Right renal pelvis (tissue), 4 donors: ENCODE measurements at places on chromosomes 1 and 21. TPM values are rescaled to one million over a fixed set of nuclear protein-coding genes. Genes with fewer than 3 reads are reported as not detected.

- DNase-seq, result no peak
These were observed 269.5 kb upstream of the NCAM2 start for GRCh38 chr21:20728691-20729090.

The PFKFB2 gene
- polyA plus RNA-seq, result 17.7 TPM

- no peak for DNase-seq
These were observed 34.5 kb upstream of the BCAR3 start for GRCh38 chr1:93716163-93716562.

The WNT2B gene
- 2.4 TPM for polyA plus RNA-seq

DNA sequence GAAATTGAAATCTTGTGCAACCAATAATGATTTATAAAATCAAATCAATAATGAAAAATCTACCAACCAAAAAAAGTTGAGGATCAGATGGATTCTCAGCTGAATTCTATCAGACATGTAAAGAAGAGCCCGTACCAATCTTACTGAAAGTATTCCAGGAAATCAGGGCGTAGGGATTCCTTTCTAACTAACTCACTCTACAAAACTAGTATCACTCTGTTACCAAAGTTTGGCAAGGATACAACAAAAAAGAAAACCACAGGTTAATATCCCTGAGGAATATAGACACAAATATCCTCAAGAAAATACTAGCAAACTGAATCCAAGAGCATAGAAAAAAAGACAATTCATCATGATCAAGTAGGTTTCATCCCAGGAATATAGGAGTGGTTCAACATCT lies 52.8 kb upstream of the ADGRL4 start:
- DNase-seq, result no peak

DNA sequence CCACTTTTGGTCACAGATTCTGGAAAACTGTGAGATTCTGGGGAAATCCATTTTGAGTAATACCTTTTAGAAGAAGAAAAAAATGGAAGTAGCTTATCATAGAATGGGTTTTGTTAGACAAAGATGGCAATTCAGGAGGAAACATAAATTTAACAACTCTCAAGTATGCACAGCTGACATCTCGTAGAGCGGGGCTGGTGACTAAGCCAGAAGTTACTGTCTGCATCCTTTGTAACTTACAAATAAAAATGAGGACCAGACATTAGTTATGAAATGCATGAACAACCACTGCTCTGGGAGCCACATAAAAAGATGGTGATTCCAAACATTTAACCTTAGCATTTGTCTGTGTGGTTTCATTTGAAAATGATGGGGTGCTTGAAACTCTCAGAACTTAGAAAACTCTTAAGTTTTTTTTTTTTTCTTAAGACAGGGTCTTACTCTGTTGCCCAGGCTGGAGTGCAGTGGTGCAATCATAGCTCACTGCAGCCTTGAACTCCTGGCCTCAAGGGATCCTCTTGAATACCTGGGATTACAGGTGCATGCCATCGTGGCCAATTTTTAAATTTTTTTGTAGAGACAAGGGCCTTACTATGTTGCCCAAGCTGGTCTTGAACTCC lies 49.2 kb upstream of the ATP5PO start:
- DNase-seq, result no peak

- DNase-seq, result no peak
These were observed 976.1 kb downstream of the LTN1 start for GRCh38 chr21:28016571-28016970.

DNA sequence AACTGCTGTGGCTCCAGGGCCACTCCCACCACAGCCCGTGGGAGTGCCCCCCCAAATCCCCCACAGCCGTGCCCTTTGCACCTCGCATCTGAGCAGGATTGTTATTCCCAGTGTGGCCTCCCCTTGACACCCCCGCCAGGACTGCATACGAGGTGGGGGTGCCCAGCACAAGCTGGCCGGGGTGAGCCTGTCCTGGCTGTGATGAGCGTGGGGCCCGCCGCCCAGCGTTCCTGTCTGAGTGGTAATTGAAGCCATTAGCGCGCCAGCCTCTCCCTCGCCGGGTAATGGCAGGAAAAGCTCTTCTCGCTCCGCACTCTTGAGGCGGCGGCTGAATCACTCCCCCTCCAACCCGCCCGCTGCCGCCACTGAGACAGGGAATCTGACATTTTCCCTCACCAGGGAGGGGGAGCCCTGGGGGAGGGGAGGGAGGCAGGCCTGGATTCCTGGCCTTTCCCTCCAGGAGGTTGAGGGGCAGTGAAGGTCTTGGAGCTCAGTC lies 27.7 kb downstream of the PTPRF start:
- DNase-seq, result no peak

GRCh38 chr1:109659997-109660690 lies 4.2 kb downstream of the GSTM4 start:
- DNase-seq, result no peak

DNA sequence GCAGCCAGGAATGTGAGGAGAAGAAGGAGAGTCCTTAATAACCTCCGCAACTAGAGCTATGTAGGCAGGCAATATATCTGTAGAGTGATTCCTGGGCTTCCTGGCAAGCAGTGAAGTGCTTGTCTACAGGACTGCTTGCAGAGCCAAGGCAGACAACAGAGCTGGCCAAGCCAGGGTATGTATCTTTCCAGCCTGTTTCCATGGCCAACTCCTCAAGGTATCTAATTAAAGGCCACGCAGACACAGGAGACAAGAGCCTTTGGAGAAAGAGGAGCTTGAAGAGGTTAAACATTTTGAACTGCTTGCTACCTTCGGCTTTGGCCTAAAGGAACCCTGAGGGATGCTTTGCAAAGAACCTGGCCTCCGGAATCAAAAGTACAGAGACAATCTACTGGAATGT lies 137.4 kb downstream of the PIGK start:
- DNase-seq, result no peak

- DNase-seq, result no peak
These were observed 20.4 kb downstream of the USP33 start for GRCh38 chr1:77739235-77739634.

GRCh38 chr1:45479039-45479748 lies 11.8 kb downstream of the TESK2 start:
- DNase-seq, result no peak

The GSTM5 gene
- 40.0 TPM for polyA plus RNA-seq

- no peak for DNase-seq
These were observed 26.9 kb downstream of the ATP8B2 start for GRCh38 chr1:154352245-154352580.

GRCh38 chr1:37480125-37480466 lies 5.7 kb downstream of the ZC3H12A start:
- no peak for DNase-seq

DNA sequence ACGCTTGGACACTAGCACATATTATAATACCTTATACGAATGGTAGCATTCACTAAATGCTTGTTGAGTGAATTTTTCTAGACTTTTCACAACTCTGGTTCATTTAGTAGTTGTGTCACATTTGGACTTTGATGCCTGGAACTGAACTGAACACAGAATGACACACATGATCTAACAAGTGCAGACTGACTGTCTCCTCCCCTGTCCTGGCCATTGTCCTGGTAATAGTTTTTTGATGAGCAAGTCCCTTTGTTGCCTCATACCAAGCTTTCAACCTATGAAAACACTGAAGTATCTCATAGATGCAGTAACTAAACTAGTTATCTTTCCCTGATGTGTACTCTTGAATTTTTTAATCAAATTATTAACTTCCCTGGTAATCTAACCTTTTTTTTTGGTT lies 66.4 kb downstream of the LRRC8D start:
- DNase-seq, result no peak

The AXDND1 gene
- 12.0 TPM for polyA plus RNA-seq

The PODN gene
- polyA plus RNA-seq, result 2.1 TPM

The SPAG17 gene
- polyA plus RNA-seq, result 5.9 TPM

The LIN28A gene
- polyA plus RNA-seq, result 0.04 TPM

- no peak for DNase-seq
These were observed 44.2 kb downstream of the CTH start for GRCh38 chr1:70455291-70455690.

DNA sequence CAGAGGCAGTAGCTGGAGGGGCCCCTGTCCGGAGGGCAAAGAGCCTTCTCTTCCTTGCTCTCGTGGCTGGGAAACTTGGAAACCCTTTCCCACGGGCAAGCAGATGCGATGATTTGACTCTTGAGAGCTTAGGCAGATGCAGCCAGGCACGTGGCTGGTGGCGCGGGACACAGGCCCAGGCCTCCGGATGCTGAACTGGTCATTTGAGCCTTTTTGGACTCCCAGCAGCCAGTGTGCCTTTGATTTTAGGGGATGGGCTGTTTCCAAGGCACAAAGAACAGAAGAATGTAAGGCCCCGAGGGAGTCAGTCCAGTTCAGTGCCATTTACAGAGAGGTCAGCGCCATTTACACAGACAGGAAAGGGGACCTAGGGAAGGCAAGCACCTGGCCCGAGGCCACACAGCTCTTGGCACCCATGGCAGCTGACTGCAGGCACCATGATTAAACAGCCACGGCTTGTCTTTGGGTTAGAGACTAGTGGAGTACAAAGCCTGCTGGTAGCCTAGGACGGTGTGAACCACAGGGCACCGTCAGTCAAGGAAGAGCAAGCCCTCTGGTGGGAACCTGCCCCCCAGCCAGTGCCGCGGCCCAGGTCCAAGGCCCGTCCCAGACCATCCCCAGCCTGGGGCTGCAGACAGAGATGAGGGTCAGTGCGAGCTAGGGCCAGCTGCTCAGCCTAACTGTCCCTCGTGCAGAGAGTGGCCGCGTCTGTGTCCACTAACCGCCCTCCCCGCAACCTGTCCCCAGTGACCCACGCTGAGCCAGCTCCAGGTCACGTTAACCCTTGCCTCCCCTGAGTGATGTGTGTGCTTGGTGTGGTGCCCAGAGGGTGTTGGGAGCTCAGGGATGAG lies 20.4 kb upstream of the CCDC27 start:
- no peak for DNase-seq

The DOCK7 gene
- 44.7 TPM for polyA plus RNA-seq

The COL6A2 gene
- 254 TPM for polyA plus RNA-seq

GRCh38 chr21:14617040-14617393 lies 70.9 kb upstream of the SAMSN1 start:
- no peak for DNase-seq

DNA sequence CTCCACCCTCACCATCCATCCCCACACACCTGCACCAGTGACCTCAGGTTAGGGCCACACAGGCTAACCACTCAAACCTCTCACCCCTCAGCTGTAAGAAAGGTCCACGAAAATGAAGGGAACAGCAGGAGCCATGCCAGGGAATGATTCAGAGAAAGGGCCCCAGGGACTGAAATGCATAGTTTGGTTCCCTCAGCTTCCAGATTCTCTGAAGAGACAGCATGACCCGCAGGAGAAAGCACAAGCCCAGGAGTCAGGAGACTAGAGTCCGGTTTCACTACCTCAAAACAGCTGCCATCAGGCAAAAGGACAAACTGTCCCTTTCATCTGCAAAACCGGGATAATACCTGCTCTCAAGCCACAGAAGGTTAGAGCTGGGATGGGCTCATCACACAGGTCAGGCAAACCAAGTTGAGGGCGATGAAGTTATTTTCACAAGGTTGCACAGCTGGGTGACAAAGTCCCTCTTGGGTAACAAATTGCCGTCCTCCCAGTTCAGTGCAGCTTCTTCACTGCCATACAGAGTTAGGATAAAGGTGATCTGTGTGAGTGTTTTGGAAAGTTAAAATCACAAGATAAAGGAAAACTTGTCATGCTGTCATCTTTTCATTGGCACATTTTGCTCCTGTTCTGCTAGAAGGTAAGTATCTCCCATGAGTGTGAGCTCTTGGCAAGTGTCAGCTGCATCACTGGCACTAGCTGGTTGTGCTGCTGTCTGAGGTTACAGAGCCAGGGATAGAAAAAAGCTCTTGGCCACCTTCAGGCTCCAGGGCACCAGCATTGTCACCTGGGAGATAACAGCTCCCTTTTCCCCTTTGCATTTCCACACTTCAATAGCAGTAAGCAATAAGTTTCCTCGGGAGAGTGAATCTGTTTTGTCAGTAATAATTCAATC lies 120.4 kb downstream of the KCNH1 start:
- DNase-seq, result no peak
